DMS79 (cell line): ENCODE measurements at places on chromosomes 3 and 15.
A peak's percentile ranks its signal among the peaks of the same experiment; 100 is the strongest.

GRCh38 chr3:187848401-187848800, 103.1 kb upstream of the BCL6 start:
- no peak for DNase-seq

- no peak for DNase-seq
Measured at GRCh38 chr3:145902166-145902565, 258.8 kb downstream of the PLOD2 start.

GRCh38 chr15:99322643-99323405, 71.5 kb downstream of the LRRC28 start:
- DNase-seq: no peak

DNA sequence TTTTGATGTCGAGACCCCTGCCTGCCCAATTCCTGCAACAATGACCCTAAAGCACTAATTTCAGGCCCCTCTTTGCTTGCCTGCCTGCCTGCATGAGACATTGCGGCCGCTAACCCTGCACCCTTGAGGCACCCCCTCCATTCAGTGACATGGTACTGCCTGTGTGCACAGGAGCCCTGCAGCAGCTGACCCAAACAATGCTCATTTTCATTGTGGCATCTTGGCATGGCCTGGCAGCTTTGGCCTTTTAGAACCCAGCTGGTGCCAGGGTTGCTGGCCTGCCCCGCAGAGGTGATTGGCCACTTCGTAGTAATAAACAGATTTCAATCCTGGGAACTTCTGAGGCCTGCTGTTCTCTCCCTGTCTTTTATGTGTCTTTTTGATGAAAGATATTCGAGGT, 33.8 kb downstream of the SLCO3A1 start:
- DNase-seq: no peak

GRCh38 chr3:19074257-19074900, 73.9 kb upstream of the KCNH8 start:
- no peak for DNase-seq

- DNase-seq: no peak
Measured at GRCh38 chr3:73536952-73537351, 87.8 kb downstream of the PDZRN3 start.

DNA sequence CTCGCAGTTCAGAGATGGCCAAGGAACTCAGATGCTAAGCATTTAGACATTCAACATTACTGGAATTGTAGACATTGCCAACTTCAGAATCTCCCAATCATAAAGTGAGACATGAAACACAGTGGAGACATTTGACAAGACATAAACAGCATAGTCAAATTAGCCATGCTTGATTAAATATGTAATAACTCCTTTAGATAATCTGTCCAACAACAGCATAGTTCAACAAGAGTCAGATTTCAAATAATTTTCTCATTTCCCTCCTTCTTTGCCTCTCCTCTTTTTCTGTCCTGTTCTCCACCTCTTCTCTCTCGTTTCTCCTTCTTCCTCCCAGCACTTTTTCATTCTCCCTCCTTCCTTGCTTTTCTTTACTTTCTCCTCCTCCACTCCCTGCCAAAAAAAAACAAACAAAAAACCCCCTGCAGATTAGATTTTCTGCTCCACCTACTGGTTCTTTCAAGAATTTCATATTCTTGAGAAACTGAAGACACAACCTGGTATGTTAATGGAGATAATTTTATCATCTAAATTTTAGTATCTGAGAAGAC, 20.2 kb downstream of the CPOX start:
- no peak for DNase-seq

DNA sequence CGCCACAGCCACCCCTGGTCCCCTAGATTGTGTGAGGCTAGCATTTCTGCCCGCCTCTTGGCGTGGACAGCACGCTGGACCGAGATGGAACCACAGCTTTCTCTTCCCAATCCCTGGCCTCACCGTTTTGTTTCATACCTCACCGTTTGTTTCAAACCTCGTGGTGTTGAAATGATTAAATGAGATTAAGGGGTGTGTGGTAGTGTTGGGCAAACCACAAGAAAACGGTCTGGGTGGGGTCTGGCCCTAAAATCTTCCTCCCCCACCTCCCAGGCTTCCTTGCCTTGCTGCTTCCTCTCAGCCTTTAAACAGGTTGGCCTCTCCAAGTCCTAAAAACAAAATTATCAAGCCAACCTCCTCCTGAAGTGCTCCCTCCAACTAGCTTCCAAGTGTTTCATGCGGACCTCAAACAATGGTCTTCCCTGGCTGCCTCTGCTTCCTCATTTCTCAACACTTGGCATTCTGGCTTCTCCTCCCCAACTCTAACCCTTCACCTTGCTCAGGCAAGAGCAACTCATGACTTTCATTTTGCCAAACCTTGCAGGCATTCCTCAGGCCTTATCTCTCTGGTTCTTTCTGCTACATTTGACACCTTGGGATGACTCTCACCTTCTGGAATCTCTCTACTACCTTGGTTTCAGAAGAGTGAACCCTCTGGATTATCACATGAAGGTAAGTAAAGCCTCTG, 1.4 kb upstream of the ATP13A3 start:
- no peak for DNase-seq

DNA sequence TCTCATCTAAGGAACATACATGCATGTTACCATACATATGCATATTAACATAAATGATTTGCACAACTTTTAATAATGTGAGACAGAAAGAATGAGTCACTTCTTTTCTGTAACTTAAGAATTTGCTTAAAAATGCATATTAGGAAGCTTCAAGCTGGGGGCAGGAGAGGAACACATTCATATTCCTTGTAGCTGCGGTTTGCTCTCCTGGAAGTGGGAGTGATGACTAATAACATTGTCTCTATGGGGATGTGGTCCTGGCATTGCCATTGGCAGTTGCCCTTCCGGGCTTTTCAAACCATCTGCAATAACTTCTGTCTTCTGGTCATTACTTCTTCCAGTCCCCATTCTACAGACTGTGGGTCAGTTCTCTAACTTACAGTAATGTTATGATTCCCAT, 15.6 kb downstream of the CHST2 start:
- no peak for DNase-seq

GRCh38 chr3:4597208-4597985, 104.2 kb downstream of the ITPR1 start:
- DNase-seq: no peak

GRCh38 chr3:168251371-168251770, 155.6 kb upstream of the GOLIM4 start:
- no peak for DNase-seq

- DNase-seq: no peak
Measured at GRCh38 chr3:115974940-115975339, 351.6 kb downstream of the GAP43 start.

DNA sequence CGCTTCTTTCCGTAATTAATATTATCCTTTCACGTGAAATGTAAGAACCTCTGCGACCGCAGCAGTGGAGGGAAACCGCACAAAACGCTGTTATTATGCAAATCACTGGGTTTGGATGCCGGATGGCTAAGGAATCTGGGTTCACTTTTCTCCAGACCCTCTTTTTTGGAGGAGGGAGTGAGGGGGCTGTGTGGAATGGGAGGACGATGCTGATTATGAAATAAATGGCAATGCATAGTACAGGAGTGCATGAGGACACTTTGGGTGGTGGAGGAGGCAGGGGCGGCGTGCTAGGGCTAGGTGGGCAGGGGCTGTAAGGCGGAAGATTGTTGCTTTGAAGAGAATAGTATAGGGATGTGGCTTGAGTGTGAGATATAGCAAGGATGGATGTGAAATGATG, 1.8 kb downstream of the CADM2 start:
- no peak for DNase-seq

DNA sequence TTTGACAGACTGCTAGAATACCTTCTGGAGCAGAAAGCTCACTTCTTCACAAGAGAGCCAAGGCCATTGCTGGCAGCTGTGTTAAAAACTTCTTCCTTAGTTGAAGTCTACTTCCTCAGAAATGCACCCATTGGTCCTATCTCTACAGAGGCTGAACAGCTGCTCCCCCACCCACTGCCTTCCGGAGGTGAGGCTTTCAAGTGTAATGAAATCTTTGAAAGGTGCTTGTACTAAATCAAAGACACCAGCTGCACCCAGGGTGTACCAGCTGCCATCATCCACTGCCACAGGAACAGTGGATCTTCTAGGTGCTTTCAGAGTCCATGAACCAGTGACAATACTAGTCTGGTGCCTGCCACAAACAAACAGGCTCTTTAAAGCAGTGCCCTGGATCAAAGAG, 26.4 kb upstream of the HERC1 start:
- DNase-seq: no peak

DNA sequence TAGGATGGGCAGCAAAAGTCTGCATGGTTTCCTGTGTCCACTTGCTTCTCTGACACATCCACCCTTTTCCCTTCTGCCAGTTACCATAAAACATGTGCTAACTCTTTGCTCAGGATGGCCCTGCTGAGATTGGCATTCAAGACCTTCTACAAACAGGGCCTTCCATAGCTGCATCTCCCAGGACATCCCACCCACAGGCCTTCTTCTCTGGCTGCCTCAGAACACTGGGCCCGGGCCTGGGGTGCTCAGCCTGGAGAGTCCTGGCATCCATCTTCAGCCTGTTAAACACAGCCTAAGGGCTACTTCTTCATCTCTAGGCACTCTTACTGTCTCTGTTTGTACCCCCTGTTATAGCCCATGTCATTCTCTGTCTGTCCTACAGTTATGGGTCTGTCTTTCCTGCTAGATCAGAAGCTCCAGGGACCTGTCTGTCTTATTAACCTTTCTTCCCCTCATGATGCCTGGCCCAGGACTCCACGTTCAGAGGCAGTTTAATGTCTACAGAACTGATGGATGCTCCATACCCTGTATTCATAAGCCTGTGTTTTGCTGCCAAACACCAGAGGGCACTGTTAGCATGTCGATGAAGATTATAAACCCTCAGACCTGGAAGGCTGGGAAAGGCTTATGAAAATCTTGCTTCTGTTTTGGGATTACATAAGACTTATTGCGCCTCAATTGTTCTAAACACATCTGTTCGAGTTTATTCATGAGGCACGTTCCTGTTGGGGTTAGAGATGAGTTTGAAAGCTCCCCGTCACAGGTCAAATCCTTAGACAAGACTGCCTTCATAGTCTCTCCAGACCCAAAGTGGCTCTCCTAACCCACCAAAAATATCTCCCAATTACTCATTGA, 16.5 kb downstream of the SEMA3G start:
- no peak for DNase-seq

GRCh38 chr15:64013179-64014062, 32.9 kb downstream of the DAPK2 start:
- no peak for DNase-seq

DNA sequence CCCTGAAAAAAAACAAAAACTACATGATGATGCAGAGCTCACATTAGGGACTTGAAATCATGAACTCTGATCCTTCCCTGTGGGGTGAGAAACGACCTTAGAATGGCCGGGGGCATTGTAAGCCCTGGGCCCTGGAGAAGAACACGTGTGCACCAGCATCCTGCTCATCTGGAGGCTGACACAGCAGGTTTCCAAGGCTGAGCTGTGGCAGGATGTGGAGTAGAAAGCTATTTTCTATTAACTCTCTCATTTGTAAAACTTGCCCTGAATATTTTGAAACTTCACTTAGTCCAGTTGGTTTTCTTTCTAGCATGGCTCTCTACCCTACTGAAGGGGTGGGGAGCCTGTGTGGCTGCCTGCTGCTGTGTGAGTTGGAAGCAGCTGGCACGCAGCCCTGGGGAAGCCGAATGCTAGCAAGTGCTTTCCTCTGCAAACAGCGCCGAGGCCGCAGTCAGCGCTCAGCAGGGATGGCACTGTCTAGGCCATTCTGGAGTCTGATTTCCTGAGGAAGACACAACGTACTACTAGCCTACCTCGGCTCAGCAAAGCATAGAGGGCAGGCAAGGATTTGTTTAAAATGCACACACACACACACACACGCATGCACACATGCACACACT, 58.0 kb downstream of the GABRG3 start:
- peak; percentile 65 for DNase-seq

GRCh38 chr3:108283006-108283405, 13.3 kb upstream of the HHLA2 start:
- DNase-seq: peak; percentile 86

DNA sequence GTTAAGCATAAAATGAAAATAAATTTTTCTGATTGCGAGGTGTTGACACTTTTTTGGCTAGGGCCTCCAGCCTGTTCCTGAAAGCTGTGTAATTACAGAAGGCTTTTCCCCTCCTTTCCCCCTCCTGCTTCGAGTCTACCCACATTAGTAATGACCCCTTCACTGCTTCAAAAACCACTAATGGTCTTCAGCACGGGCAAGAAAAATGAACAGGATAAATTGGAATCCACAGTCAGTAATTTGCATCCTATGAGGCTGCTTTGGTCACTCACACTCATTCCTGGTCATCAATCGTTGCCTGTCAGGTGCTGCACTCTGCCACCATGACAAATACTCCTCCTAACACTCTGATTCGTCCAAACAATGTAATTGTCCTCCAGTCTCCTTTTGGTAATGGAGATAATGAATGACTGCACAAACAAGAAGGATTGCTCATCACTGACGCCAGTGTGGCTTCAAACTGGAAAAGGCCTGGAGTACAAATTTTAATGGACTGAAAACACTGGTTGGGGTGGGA, 148.6 kb downstream of the MEIS2 start:
- DNase-seq: no peak

DNA sequence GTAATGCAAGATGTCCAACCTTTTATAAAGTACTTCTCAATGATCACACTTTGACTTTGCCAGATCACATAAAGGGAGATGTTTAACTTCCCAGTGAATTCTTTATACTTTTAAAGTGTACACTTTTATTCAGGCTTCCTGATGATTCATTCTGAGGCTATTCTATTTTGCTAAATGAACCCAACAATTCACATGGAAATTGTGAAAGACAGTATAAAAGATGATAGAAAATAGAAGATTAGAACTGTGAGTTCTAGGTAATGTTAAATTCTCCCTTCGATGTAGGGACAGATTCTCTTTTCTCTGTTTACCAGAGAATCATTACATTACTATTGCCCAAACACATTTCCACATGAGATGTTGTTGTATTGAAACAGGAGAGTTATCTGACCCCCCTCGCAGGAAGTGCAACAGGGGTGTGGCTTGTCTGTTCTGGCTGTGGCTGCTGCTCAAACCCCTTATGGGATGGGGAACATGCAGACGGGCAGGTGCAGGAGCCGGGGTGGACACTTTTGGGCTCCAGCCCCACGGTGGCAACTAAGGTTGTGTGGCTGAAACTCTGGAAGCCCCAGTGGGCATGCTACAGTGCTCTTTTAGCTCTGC, 131.3 kb upstream of the LRTM1 start:
- DNase-seq: no peak

- no peak for DNase-seq
Measured at GRCh38 chr3:197300361-197300760, 1.9 kb upstream of the DLG1 start.

GRCh38 chr15:68325726-68326125, 48.2 kb downstream of the FEM1B start:
- no peak for DNase-seq

GRCh38 chr3:196775938-196776337, 36.3 kb downstream of the PAK2 start:
- DNase-seq: no peak
